T-helper 2 cell (primary cell): ENCODE measurements at places on chromosomes 3 and 15.

GRCh38 chr15:84960391-84961113, 21.1 kb upstream of the PDE8A start:
- DNase-seq = no peak

- no peak for DNase-seq
Measured at GRCh38 chr15:41913256-41913655, 19.4 kb upstream of the SPTBN5 start.

GRCh38 chr3:153094386-153094785, 67.6 kb upstream of the RAP2B start:
- DNase-seq = no peak

GRCh38 chr15:90212221-90213098, 11.3 kb downstream of the SEMA4B start:
- DNase-seq = no peak

- DNase-seq = no peak
Measured at GRCh38 chr3:178804606-178805005, 267.0 kb downstream of the ZMAT3 start.
